ENCODE measurements at places on chromosomes 5 and 9.

- DNase-seq: no peak
Observed at GRCh38 chr5:81045389-81045807, 85.2 kb downstream of the RASGRF2 start.

- no peak for DNase-seq
Observed at GRCh38 chr5:180215783-180216630, 7.0 kb upstream of the RASGEF1C start.

DNA sequence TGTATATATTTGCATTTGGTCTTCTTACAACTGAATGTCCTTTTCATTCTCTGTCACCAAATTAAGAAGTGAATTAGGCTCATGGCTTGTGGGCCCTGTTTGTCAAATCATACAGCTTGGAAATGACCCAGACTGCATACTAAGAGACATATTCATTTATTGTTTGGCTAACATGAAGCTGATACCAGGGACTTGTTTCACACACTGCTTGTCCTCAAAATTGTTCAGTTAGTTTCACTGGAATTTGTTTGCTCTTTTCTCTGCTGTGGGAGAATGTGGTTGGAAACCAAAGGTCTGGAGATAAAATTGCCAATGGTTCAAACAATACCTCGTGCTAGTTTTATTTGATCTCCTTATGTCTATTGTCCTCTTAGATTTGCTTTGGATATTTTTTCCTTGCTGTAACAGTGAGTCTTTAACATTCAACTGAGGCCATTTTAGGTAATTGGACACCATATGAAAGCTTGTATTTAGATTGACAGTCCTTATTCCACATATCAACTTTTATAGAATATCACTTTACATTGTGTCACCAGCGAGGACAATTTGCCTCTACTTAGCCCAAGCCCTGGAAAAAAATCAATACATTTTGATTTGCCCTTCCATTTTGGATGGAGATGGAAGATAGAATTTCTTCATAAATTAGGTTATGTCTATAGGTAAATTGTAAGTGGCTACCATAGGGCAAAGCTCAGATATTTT lies 144.3 kb upstream of the MTAP start:
- DNase-seq: no peak

DNA sequence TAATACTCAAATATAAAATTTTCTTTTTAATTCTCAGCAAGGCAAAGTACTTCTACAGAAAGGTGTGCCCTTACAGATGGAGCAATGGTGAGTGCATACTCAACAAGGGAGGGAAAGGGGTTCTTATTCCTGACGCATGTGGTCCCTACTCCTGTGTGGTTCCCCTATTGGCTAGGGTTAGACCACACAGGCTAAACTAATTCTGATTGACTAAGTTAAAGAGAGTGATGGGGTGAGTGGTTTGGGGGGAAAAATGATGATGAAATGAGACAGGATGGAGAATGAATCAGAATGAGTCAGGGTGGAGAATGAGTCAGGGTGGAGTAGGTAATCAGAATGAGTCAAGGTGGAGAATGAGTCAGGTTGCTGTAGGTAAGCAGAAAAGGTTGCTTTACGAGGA lies 22.9 kb upstream of the HMGCS1 start:
- DNase-seq: peak; percentile 46

DNA sequence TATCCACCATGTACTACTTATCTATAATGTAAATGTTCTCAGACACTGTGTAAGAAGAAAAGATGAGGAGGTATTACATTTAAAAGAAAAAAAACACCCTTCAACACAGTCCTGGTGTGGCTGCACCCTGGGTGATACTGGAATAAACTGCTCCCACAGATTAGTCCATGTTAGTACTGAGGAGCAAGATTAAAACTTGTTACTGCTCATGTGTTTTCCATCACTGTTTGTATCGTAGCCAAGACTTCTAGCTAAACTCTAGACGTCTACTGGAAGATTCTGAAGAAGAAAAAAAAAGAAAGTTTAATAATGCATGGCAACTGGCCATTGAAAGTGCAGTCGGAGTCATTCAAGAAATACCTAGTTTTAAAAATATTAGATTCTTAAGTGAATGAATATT lies at the start of gene ASPN:
Gene ASPN (minus strand): TSS at position 178 of the 400 bp plus-strand sequence.
- DNase-seq: no peak

- DNase-seq: no peak
Observed at GRCh38 chr5:14762549-14763216, 98.2 kb downstream of the OTULIN start.

- DNase-seq: no peak
Observed at GRCh38 chr5:1747803-1748085, 51.9 kb downstream of the MRPL36 start.

GRCh38 chr5:114782869-114783268 lies 386.8 kb downstream of the TRIM36 start:
- peak; percentile 47 for DNase-seq

GRCh38 chr5:173885475-173886010 lies 2.6 kb upstream of the CPEB4 start:
- no peak for DNase-seq

GRCh38 chr9:136460772-136461325 lies 21.2 kb upstream of the INPP5E start:
- DNase-seq: no peak

GRCh38 chr5:39623291-39623865 lies 198.6 kb upstream of the DAB2 start:
- no peak for DNase-seq

DNA sequence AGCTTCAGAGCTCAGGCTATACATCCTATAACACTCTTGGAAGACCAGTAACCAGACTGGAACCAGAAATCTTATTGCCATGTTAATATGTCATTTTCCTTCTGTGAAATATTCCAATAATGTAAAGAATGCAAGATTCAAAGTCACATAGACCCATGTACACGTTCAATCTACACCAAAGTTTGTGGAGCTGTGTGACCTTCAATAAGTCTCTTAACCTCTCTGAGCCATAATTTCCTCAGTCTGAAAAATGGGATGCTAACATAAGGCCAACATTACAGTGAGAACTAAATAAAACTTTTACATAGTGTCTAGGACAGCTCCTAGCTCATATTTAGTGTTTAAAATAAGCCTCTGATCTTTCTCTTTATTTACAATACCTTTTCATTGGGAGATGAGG lies 70.4 kb downstream of the ARRDC3 start:
- no peak for DNase-seq

- DNase-seq: no peak
Observed at GRCh38 chr5:101664071-101664791, 631.9 kb downstream of the SLCO4C1 start.

DNA sequence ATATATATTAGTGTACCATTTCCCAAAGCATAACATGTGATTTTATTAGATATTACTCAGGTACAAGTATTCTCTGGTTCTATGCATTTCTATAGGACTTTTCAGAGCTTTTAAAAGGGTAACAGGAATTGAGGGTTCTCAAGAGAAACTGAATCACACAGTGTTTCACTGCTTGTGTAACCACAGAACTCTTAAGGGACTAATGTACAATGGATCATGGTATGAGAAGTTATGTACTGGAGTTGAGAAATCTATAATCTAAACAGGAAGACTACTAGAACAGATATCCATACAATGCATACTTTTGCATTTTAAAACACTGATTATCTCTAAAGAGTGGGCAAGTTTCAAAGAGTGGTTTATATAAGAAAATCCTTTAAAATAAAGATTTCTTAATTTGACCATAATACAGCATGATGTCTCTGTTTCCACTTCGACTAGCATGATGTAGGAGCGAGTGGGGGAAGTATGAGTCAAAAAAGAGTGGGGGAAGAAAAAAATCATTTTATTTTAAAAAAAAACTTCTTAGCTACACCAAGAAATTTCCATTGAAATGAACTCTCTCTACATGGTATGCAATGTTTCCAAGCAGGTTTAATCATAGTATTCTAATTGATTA lies 183.5 kb downstream of the RFX3 start:
- no peak for DNase-seq

DNA sequence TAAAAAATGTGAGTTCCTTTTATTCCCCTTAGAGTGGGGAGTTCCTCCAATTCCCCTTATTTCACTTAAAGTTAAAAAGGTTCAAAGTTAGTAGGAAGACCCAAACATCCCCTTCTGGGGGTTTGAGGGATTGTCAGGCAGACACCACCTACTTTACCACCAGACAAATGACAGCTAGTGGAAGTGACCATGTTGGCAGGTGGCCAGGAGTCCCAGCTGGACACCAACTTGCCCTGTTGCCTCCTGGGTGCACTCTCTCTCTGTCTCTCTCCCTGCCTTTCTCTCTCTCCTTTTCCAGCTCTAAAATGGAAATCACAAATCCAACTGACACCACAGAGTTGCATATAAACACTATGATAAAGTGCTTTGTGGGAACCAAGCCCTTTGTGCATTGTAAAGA lies 307.7 kb upstream of the TLE4 start:
- DNase-seq: no peak

GRCh38 chr9:14895806-14896205 lies 14.4 kb downstream of the FREM1 start:
- no peak for DNase-seq

DNA sequence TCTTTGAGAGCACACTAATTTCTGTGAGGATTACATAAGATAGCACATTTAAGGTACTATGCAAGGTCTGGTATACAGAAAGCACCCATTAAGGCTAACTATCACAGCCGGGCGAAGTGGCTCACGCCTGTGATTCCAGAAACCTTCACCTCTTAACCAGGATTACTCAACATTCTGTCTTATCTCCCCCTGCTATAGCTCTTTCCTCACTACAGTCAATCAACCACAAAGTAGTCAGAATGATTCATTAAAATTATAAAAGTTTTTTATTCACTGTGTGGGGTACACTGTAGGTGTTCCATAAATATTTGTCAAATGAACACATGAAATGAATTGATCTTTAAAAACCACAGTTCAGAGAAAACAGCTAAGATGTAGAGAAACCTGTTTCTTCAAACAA lies 48.7 kb downstream of the CHD1 start:
- DNase-seq: no peak

- DNase-seq: no peak
Observed at GRCh38 chr5:98593418-98593817, 180.0 kb upstream of the RGMB start.

DNA sequence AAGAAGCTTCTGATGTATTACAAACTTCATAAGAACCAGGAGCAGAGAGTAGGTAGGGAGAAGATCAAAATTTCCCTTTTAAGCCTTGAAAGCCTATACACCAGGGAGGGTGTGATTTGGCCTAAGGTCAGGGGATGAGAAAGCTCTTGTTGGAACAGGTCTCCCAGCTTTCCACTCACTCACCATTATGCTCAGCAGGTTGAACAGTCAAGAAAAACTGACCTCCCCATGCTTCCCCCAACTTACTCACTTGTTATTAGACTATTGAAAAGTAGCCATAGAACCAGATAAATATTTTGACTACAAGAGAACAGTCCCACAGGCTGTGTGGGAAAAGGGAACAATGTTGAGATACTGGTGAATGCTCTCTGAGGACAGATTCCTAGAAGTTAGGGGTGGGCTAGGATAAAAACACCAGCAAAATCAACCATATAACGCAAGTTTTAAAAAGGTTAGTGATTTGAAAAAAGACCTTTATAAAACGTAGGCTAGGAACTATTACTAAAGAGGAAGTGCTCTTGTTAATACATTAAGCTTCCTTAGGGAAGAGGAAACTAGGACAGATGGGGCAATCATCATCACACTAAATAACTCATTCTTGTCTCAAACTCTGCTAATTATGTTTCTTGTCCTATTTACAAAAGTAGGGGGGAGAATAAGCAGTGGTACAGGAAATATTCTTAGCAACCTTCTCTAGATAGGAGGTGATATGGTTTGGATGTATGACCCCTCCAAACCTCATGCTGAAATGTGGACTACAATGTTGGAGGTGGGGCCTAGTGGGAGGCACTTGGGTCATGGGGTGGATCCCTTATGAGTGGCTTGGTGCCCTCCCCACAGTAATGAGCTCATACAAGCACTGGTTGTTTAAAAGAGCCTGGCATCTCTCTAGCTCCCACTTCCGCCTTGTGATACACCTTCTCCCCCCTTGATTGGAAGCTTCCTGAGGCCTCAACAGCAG lies 31.0 kb downstream of the PCDHGC5 start:
- DNase-seq: no peak

- DNase-seq: no peak
Observed at GRCh38 chr5:170431571-170431970, 42.4 kb upstream of the KCNMB1 start.

DNA sequence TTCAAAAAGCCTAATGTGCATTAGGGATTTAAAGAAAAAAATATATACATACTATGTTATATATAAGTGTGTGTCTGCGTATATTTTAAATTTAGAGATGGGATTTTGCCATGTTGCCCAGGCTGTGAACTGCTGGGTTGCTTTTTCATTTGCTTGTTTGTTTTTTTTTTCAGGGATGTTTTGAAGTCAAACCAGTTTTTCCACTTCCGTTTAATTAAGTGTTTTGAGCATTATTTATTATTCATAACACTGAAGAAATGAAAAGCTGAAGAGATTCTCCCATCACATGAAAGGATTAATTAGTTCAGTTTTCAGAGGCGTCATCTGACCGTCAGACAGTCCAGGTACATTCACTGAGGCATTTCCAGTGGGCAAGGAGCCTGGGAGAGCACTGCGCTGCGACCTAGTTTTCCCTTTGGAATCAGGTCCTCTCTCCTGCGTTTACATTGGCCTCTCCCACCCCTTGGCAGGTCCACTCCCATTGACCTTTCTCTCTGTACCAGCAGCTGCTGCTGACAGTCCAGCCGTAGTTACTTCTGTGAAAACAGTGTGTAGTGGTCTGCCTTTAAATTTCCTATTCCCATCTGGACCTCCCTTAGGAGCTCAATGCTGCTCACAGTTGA lies 26.0 kb downstream of the ARRDC3 start:
- no peak for DNase-seq

DNA sequence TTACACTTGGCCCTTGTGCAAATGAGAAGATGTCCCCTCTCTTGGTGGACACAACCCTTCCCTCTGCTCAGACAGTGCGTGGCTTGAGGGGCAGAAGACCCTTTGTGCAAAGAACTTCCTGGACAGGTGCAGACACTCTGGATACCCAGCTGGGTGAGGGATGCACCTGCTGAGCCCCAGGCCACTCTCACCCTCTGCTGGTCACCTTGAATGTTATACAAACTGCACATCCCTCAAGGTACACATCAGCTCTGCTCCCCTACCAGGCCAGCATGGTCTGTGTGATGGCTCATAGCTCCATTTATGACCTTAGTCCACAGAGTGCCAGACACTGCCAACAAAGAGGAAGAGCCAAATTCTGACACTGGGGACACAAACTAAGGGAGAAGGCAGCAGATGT lies 3.1 kb upstream of the DIRAS2 start:
- DNase-seq: no peak

DNA sequence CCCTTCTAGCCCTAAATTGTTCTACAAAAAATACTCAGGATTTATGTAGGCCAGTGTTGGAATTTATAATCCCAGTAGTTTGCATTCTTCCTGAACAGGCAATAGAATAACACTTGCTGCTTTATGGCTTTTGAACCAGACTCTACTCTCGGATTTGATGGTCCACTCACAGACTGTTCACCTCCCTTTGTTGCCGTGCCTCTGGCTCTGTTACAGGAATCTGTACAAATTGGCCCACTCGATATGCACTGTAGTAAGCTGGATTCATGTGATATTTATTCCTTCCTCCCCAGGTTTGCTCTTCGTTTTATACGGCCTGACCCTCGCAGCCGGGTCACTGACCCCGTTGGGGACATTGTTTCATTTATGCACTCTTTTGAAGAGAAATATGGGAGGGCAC lies 43.7 kb downstream of the FAF2 start:
- no peak for DNase-seq

All from head of caudate nucleus (tissue), 42 donors.